ENCODE measurements at places on chromosomes 2 and 18.
A peak's percentile ranks its signal among the peaks of the same experiment; 100 is the strongest.

DNA sequence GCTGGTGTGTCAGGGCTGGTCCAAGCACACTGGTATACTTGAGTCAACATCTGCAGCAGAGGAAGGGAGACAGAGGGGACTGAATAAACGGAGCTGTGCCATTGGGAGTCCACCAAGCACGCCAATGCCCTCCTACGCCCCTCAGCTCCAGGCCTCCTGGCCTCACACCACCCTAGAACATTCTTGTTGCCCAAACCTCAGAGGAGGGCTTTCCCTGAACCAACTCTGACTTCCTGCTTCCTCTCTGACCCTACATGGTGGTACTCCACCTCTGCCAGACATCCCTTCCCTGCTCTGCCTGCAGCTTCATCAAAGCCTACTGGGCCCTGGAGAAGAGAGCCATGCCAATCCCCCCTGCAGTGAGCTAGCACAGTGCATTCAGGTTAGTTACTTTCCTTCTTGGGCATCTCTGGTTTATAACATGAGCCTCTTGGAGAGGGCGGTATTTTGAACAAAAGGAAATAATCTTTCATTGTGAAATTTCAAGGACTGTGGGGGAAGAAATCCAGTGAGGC, 54.4 kb downstream of the ZBTB7C start:
- no peak for DNase-seq

GRCh38 chr2:122481244-122481622, 725.8 kb downstream of the TSN start:
- DNase-seq, result no peak

DNA sequence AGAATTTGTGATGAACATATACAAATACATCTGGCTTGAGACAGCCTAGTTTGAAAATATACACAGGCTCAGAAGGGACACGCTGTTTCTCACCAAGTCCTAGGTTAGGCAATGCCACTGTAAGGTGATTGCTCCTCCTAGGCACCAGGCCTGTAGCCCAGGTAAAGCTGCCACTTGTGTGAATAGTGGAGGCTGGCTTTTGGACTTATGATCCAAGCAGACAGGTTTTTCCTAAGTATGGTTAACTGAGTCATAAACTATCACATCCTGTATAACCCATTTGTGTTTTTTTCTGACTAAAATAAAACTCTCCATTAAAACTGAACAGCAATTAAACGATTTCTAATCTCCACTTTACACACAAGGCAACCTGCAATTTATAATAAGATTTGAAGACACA, 81.0 kb downstream of the SEMA4F start:
- no peak for DNase-seq

DNA sequence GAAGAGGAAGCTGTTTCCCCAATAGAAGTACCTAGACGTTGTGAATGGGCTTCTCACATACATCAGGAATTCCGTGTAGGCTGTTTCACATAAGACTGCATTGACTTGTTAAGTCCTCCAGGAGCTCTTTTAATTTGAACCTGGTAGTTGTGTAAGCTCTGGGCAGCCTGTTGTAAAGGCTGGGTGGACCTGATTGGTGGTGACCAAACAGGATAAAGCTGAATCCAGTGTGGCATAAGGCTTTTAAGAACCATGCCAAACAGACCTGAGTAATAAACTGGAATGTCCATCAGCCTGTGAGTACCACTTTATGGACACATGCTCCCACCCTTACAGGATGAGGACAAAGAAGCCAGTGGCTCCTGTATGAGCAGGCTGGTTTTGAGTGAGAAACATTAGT, 24.1 kb downstream of the RMND5A start:
- no peak for DNase-seq

- no peak for DNase-seq
These were observed 147.9 kb downstream of the MGAT5 start for GRCh38 chr2:134401789-134402188.

- DNase-seq, result no peak
These were observed 21.7 kb downstream of the BCL11A start for GRCh38 chr2:60531701-60532133.

DNA sequence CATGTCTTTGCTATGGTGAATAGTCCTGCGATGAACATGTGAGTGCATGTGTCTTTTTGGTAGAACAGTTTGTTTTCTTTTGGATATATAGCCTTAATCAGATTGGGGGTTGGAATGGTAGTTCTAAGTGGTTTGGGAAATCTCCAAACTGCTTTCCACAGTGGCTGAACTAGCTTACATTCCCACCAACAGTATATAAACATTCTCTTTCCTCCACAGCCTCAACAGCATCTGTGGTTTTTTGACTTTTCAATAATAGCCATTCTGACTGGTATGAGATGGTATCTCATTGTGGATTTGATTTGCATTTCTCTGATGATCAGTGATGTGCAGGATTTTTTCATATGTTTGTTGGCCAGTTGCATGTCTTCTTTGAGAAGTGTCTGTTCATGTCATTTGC, 112.2 kb upstream of the SESTD1 start:
- no peak for DNase-seq

DNA sequence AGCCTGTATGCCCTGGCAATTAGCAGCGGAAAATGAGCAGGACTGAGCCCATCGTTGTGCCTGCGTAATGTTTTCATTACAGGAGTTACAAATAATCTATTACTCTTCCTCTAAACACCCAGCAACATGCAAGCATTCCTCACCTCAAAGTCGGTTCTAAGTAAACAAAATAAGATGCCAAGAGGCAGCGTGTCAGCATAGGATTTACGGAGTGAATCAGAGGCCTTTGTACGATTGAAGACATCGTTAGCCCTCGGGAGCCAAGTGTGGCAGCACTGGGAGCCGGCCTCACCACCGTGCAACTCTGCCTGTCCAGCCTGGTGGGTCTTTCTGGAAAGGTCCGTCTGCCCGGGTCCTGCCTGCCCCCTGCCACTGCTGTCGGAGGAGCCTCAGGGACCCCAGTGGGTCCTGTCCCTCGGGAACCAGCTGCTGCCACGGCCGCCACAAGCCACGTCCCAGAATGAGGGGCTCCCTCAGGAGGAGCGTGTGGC, 80.1 kb upstream of the CTDP1 start:
- peak; percentile 11 for DNase-seq

GRCh38 chr2:52342458-52342857, 1310.5 kb upstream of the NRXN1 start:
- DNase-seq, result no peak
